Upper lobe of right lung (tissue), 1 donor: ENCODE measurements at places on chromosomes 3 and 15.

- DNase-seq = no peak
Measured at GRCh38 chr3:10942690-10943205, 49.8 kb upstream of the SLC6A1 start.

DNA sequence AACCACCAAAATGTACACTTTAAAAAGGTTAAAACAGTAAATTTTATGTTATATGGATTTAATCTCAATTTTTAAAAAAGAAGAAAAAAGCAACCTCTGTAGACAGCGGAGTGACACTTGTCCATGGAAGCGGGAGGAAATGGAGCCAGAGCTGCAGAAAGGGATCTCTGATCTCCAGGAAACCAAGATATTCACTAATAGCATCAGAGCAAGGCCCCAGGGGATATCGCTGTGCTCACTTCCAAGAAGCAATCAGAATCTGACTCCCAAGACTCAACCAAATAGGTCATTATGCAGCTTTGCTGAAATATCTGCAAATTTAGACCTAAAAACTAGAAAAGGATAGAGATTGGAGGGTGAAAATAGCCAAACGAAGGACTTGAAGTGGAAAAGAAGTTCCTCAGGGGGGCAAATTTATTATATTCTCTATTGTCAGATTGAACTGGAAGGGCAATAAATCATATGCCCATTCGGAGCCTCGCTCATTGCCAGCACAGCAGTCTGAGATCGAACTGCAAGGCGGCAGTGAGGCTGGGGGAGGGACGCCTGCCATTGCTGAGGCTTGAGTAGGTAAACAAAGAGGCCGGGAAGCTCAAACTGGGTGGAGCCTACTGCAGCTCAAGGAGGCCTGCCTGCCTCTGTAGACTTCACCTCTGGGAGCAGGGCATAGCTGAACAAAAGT is 62.0 kb upstream of the ATP2C1 start:
- no peak for DNase-seq

- no peak for DNase-seq
Measured at GRCh38 chr15:52011711-52012144, 7.3 kb upstream of the MAPK6 start.

DNA sequence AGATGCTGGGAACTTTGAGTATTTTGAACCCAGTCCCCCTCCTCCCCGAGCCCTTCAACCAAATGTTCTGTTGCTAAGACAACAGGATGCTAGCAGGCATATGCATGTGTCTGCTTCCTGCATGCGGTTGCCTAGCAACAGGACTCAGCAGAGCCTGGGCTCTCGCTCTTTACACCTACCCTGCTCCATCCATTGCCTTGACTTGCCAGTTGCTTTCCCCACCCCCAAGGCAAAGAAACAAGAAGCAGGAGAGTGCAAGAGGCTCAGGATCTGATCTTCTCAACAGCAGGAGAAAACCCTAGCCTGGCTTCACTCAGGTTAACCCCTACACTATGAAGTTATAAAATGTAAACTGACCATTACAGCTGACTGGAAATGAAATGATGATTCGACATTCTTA is 393.0 kb downstream of the IGSF11 start:
- DNase-seq = no peak

DNA sequence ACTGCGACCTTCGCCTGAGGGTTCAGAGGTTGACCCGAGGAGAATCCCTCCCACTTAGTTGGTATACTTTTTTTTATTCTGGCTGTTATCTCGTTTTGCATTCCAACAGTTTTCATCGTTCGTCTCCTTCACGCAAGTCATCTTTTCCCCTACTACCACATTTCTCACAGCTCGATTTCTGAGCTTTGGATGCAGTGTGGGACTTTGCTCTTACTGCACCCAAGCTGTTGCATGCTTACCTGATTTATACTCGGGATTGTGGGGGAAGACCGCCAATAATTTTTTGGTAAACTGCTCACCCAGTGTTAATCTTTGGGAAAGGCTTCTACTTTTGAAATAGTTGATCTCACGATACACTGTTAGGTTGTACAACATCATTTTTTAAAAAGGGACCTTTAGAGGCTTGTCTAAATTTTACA is 702 bp downstream of the TBC1D23 start:
- no peak for DNase-seq

DNA sequence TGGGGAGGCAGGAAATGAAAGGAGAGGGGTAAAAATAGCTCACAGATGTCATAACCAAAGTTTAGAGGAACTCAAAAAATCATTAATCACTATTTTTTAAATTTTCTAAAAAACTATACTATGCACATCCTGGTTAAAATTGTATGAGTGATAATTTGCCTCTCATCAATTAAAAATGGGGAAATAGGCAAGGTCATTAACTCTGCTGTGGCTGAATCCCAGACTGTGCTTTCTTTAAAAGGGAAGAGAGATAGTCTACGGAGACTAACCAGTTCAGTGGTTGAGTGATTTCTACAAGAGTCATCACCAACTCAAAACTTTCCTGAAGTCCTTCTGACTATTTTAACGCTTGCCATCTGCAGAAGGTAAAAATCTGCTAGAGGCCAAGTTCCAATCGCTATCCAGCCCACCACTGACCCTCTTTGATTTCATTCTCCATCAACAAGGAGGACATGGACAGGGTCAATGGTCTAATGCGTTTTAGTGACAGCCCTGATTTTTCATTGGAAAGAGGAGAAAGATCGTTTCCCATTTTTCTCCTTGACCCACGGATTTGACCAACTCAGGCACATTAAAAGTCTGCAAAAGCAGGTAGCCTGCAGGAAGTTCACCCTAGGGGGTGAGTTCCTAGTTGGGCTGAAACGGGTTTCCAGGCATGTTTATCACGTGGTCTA is 850 bp downstream of the SUCLG2 start:
- DNase-seq = no peak

DNA sequence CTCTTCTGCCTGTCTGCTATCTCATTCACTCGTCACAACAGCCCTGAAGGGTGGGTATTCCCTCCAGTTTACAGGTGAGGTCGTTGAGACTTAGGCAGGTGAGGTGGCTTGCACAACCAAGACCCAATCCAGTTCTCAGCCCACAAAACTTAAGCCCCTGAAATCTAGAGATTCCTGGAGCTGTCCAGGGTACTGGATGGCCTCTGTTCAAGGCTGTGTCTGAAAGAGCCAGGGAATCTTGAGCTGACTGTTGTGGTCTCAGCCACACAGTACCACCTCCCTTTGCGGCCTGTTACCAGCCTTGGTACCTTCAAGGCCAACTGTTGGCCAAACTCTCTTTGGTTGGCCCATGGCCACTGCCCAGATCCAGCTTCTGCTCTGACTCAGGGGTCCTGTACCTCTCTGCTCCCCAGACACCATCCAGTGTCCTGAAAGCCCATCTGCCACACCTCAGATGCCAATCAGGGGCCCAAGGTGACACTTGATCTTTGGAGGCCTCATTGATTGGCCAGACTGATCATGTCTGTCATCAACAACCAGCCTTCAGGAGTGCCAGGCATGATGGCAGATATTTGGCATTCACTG is 10.9 kb upstream of the FAM107A start:
- DNase-seq = no peak

- DNase-seq = no peak
Measured at GRCh38 chr3:151299006-151299405, 17.6 kb downstream of the GPR87 start.

DNA sequence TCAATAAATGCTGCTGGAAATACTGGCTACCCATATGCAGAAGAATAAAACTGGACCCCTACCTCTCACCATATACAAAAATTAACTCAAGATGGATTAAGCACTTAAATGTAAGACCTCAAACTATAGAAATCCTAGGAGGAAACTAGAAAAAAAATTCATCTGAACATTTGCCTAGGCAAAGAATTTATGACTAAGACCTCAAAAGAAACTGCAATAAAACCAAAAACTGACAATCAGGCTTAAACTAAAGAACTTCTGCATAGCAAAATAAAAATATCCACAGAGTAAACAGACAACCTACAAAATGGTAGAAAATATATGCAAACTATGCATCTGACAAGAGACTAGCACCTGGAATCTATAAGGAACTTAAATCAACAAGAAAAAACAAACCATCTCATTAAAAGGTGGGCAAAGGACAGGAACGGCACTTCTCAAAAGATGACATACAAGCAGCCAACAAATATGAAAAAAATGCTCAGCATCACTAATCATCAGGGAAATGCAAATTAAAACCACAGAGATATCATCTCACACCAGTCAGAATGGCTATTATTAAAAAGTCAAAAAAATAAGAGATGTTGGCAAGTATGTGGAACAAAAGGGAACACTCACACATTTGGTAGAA is 47.0 kb downstream of the MYO9A start:
- no peak for DNase-seq

DNA sequence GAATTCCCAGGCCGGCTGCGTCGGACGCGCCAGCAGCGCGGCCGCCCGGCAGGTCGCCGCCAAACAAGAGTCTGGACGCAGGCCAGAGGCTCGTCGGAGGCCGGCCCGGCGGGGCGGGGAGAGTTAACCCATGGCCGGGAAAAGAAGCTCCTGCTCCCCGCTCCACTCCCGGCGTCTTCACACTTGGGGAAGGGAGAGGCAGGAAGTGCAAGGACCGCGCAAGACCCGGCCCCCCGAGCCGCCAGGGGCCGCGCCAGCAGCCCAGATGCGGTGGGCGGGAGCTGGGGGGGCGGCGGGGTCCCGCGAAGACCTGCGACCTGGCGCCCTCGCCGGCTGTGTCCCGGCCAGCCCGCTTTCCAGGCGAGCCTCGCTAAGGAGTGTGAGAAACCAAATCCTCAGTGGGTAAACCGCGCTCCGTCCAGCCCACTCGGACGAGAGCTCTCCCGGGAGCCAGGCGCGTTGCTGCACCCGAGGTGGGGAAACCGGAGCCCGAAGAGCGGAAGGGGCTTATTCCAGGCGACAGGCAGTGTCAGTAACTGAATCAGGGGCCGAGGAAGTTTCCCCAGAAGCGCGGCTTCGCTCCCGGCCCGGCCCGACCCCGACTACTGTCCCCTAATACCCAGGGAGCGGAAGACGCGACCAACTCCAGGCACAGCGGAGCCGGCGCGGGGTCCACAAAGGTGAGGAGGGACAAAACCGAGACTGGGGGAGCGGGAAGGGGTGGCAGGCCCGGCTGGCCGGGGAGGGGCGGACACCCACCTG is 721 bp downstream of the ADAMTS7 start:
- peak; percentile 78 for DNase-seq

DNA sequence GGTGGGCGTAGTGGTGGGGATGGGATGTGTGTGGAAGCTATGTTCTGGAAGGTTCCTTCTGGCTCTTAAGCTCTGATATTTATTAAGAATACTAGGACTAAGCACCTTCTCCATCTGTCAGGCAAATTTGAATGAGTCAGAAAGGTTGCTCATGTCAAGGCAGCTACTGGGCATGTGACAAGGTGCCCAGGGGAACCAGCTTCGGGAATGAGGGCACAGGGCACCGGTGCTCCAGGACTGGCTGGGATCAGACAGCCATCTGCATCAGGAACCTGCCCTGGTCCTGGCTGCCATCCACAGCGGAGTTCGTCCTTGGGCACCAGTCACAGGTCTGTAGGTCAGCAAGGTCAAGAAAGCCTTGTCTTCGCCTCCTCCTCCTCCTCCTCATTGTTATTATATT is 32.5 kb downstream of the CA12 start:
- DNase-seq = no peak

DNA sequence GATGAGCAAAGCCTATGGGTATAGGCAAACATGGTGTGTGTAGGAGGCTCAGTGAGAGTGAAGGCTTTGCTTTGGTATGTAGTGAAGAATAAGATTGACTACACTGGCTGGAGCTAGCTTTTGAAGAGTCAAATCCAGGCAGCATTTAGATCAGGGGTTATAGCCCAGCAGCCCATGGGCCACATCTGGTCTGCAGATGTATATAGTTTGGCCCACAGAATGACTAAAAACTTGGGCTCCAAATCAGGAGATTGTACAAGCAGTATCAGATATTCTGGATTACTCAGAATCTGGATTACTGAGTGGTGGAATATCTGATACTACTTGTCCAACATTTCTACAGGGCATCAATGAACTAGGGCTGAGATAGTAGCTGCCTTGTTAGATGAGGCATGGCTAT is 92.9 kb upstream of the FGF7 start:
- no peak for DNase-seq
